ENCODE measurements at places on chromosomes 5 and 9. TPM values are rescaled to one million over a fixed set of nuclear protein-coding genes. Genes with fewer than 3 reads are reported as not detected.

DNA sequence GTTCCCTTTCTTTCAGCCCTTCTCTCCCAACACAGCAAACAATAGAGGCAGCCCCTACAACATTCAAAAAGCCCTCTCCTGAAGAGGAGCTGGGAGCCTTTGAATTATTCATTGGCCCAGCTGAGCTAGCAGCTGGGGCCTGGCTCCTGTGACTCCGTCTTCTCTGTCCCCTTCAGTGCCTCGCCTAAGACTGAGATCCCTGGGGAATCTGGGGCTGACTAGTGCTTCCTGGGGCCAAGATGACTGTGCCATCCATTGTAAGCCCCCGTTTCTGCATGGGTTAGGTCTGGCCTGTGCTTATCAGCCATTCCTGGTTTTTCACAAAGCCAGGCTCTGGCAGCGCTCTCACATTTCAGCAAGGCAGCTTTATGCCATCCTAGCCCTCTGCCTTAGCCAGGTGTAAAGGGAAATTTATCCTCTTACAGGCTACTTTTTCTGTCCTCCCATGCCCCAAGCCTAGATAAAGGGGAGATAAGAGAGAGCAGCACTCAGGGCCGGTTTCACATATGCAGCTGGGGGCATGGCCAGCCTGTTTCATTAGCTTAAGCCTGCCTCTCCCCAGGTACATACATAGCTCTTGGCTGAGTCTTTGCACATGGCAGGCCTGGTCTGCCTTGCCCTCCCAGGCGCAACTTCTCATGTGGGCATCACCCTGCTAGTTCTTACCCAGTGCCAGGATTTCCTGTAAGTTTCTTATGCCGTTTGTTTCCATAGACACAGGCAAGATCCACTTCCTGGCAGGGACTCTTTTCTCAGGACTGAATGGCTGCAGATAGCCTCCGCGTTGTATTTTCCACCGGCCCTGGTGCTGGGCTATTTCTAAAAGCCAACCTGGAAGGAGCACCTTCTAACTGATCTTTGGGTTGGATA, 15.8 kb downstream of the PTPA start:
- H3K27me3 ChIP-seq, result no peaks in the 10 kb centered on the region
- H3K4me3 ChIP-seq, result no peak overlapping the region
- DNase-seq, result no peak
- H3K4me1 ChIP-seq, result peaks cover 6% of the 10 kb centered on the region
- no peak overlapping the region for H3K27ac ChIP-seq

GRCh38 chr5:37900692-37901091, 60.9 kb upstream of the GDNF start:
- H3K27me3 ChIP-seq, result no peaks in the 10 kb centered on the region
- H3K4me1 ChIP-seq, result no peaks in the 10 kb centered on the region
- no peaks in the 10 kb centered on the region for H3K36me3 ChIP-seq

DNA sequence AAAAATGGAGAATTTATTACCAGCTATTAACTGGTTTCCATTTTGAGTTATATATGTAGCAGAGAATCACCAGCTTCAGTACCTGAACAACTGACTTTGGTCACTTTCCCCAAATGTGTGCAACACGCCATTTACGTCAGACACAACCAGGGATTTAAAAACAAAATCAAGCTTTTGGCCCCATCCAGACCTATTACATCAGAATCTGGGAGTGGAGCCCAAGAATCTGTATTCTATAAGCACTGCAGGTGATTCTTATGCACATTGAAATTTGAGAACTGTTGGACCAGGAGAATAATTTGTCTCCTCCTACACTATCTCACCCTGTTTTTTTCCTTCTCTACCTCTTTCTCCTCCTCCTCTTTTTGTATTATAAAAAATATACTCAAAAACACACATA, 295.9 kb downstream of the PRELID2 start:
- no peaks in the 10 kb centered on the region for H3K36me3 ChIP-seq
- no peak for DNase-seq
- no peaks in the 10 kb centered on the region for H3K27me3 ChIP-seq
- no peak overlapping the region for H3K27ac ChIP-seq

DNA sequence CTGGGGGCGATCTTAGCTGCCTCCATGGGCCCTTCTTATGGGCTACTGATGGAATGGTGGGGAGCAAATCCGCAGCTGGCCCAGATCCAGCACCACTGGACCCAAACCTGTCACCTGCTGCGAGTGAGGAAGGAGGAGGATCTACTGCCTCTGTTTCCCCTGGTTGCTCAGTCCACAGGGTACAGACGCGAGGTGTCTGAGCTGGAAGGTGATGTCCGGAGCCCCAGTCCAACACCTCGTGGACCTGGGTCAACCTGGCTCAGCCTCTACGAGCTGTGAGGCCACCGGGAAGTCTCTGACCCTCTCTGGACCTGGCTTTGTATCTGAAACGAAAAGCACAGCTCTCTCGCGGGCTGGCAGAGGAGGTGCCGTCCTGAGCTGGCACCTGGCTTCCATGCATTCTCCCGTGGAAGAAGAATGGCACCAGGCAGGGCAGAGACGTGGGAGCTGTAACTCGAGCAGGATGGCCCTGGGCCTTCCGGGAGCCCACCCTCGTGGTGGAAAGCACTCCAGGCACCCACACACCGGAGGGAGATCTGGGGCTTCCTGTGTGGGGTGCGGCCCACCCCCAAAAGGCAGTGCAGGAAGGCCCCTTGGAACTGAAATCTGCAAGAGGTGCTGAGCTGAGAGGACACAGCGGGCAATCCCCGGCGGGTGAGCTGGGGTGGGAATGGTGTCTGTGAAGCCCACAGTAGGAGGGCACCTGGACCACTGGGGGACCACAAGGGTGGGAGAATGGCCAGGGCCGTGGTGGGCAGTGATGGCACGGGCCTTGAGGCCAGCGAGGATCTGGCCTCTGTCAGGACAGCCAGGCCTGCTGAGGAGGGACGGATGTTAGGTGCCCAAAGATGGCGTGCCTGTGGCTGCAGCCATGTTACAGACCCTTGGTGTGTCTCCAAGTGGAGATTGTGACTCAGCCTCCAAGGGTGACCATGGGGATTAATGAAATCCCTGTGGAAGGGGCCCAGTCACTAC, 133.4 kb downstream of the OLFM1 start:
- no peak overlapping the region for H3K4me3 ChIP-seq
- no peak overlapping the region for H3K27ac ChIP-seq
- DNase-seq, result no peak
- no peaks in the 10 kb centered on the region for H3K27me3 ChIP-seq
- no peaks in the 10 kb centered on the region for H3K4me1 ChIP-seq

Gene CNTFR
- not detected for total RNA-seq

DNA sequence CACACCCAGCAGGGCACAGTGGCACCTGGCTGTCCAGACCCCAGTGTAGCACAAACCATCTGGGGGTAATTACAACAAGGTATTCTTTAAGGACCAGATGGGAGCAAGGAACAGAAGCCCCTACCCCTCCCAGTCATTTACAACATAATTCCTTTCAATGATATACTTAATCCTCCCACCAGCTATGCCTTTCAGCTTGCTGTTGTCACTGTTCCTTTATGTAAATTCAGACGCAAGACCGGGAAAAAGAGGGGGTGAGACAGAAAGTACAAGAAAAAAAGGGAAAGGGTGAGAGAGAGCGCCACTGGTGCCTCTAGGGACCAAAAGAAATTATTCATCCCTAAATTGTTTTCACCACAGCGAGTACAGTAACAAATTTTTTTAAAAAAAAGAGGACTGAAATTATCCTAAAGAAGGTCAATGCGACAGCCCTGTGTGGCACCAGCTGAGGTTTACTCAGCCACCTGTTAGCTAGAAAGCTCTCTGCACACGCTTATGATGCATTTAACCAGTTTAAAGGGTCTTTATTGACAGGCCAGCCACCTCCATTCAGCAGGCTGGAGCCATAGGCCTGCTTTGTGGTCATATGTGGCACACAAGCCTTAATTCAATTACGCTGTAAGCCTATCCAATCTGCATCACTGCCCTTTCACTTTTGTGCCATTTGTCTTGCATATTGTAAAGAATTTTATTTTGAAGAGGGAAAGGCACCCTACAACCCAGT, 210.2 kb upstream of the ISL1 start:
- H3K4me1 ChIP-seq, result no peaks in the 10 kb centered on the region
- H3K36me3 ChIP-seq, result no peaks in the 10 kb centered on the region
- no peak overlapping the region for H3K4me3 ChIP-seq
- no peak for DNase-seq

GRCh38 chr9:79806086-79806485, 234.3 kb downstream of the TLE4 start:
- DNase-seq, result no peak
- H3K36me3 ChIP-seq, result no peaks in the 10 kb centered on the region
- no peak overlapping the region for H3K27ac ChIP-seq
- H3K27me3 ChIP-seq, result peaks cover 3% of the 10 kb centered on the region
- peaks cover 14% of the 10 kb centered on the region for H3K4me1 ChIP-seq

Gene INSL6
- total RNA-seq, result not detected

DNA sequence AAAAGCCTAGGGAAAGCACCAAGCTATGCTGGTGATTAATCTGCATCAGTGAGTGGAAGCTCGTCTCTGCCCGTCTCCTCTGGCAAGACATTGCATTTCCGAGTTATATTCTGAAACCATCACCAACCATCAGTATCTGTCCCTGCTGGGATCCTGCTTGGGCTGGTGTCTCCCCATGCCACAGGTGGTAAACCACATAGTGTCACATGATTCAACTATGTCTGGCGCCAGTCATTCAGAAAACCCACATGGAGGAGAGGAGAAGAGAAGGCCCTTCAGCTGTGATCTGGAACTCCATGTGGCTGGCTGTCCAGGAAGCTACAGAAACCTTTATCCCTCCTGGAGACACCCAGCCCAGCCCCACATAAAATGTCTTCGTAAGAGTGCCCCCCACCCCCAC, 4.8 kb downstream of the IL9 start:
- H3K27ac ChIP-seq, result no peak overlapping the region
- no peak overlapping the region for H3K4me3 ChIP-seq
- DNase-seq, result peak; percentile 28

- H3K36me3 ChIP-seq, result no peaks in the 10 kb centered on the region
- H3K4me3 ChIP-seq, result no peak overlapping the region
- no peaks in the 10 kb centered on the region for H3K4me1 ChIP-seq
- no peak overlapping the region for H3K27ac ChIP-seq
- H3K27me3 ChIP-seq, result no peaks in the 10 kb centered on the region
- no peak for DNase-seq
Measured at GRCh38 chr5:179265514-179266290, 79.6 kb downstream of the ADAMTS2 start.

GRCh38 chr5:160009591-160009989, 651 bp downstream of the TTC1 start:
- DNase-seq, result peak; percentile 9
- H3K36me3 ChIP-seq, result peaks cover 21% of the 10 kb centered on the region
- peak overlapping the region; percentile 98 for H3K27ac ChIP-seq
- H3K4me1 ChIP-seq, result peaks cover 27% of the 10 kb centered on the region
- peak overlapping the region; percentile 91 for H3K4me3 ChIP-seq

DNA sequence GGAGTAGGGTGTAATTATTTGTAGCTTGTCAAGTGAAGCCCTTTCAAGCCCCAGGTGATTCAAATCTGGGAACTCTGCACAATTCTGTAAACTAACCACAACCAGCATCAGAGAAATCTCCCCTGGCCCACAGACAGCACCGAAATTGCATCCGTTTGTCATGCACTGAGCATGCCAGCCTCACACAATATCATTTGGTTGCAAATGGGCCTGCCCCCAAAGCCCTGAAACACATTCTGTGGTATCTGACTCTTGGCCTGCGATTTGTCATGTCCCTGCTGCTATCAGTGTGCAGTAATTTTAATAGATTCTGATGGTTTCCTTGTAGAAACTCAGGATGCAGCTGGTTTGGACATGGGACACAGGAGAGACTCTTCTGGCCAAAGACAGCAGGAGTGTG, 35.3 kb downstream of the SNX24 start:
- DNase-seq, result no peak
- peaks cover 5% of the 10 kb centered on the region for H3K4me1 ChIP-seq
- no peak overlapping the region for H3K4me3 ChIP-seq
- H3K27me3 ChIP-seq, result no peaks in the 10 kb centered on the region

DNA sequence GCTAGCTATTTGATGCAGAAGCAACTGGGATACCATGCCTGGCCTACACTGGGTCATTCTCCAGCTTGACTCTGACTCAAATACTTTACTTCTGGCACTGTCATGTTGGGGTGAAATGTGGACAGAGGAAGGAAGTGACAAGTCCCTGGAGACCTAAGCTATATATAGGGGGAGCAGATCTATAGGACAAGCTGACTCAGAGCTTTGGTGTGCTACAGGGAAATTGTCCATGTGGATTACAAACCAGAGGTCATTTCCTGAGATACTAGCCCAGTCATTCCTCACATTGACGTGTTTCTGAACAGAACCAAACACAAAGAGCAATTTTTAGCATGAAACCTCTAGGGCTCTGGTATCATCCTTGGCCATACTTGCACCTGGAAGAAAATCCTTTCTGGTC, 531.6 kb upstream of the CLINT1 start:
- H3K36me3 ChIP-seq, result no peaks in the 10 kb centered on the region
- no peaks in the 10 kb centered on the region for H3K27me3 ChIP-seq
- no peaks in the 10 kb centered on the region for H3K4me1 ChIP-seq
- DNase-seq, result no peak

Gene GARIN3
- total RNA-seq, result not detected

Gene THBS4
- total RNA-seq, result 0.85 TPM

GRCh38 chr5:150175076-150175475, 8.5 kb downstream of the CDX1 start:
- H3K4me1 ChIP-seq, result no peaks in the 10 kb centered on the region
- no peaks in the 10 kb centered on the region for H3K36me3 ChIP-seq
- H3K27me3 ChIP-seq, result peaks cover 17% of the 10 kb centered on the region
- no peak overlapping the region for H3K4me3 ChIP-seq
- no peak overlapping the region for H3K27ac ChIP-seq

- no peak overlapping the region for H3K27ac ChIP-seq
- peaks cover 4% of the 10 kb centered on the region for H3K4me1 ChIP-seq
- H3K4me3 ChIP-seq, result no peak overlapping the region
- no peak for DNase-seq
- peaks cover 8% of the 10 kb centered on the region for H3K27me3 ChIP-seq
Measured at GRCh38 chr5:144142139-144142823, 28.2 kb downstream of the YIPF5 start.

DNA sequence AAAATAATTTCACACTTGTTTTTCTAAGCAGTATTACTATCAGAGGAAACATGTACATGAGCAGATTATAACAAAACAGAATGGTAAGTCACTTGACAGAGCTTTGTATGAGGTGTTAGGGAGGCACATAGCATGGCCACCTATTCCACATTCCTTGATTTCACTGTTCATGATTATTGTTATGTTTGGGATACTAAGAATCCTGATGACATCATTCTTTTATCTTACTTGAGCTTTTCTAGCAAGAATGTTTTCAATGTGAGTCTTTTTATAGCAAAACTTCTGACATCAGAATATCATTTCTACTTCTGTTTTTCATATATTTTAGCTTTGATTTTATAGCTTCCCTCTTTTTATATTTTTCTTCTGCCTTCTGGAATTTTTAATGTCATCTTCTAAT, 208.2 kb downstream of the DMRTA1 start:
- no peak overlapping the region for H3K27ac ChIP-seq

GRCh38 chr5:65483546-65484346, 2.0 kb upstream of the ADAMTS6 start:
- no peak overlapping the region for H3K4me3 ChIP-seq
- peak overlapping the region; percentile 93 for H3K27ac ChIP-seq
- no peaks in the 10 kb centered on the region for H3K27me3 ChIP-seq
- peaks cover 2% of the 10 kb centered on the region for H3K36me3 ChIP-seq
- no peak for DNase-seq

Measured in activated CD4-positive, alpha-beta T cell treated with anti-CD3 and anti-CD28 coated beads, Interleukin-2, amount 10 ng/mL, durations not matched to agents 7 days and 5 days (primary cell).